ENCODE measurements at places on chromosomes 12 and 14.

- DNase-seq, result no peak
These were observed 422.6 kb downstream of the DPF3 start for GRCh38 chr14:72471346-72471745.

DNA sequence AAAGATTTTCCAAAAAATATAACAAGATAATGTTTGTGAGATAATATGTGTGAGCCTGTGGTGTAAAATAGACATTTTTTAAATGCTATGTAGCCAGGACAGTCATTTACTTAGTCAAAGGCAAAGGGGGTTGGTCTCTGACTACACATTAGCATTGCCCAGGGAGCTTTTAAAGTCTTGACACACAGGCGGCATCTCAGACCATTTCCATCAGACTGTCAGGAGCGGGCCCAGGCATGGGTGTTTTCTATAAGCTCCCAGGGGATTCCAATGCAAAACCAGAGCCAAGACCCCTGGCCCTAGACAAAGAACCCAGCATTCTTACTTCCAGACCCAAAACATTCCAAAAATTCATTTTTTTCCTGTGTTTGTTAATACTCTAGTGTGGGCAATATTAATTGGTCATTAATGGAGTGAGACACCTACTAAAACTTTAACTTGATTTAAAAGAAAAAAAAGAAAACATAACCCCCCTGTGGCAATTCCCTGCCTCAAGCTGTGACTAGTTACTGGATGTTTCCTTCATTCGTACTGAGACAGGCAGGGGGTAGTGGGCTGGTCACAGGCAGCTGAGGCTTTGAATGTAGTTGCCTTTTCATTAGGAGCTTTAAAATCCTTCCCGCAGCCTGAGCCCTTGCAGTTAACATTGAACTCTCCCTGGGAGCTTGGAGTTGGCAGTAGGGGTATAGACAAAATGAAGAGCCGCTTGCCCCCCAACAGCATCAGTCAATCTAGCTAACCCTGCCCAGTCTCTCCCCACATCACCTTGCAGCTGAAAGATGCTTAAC is 103.7 kb downstream of the CMKLR1 start:
- no peak for DNase-seq

DNA sequence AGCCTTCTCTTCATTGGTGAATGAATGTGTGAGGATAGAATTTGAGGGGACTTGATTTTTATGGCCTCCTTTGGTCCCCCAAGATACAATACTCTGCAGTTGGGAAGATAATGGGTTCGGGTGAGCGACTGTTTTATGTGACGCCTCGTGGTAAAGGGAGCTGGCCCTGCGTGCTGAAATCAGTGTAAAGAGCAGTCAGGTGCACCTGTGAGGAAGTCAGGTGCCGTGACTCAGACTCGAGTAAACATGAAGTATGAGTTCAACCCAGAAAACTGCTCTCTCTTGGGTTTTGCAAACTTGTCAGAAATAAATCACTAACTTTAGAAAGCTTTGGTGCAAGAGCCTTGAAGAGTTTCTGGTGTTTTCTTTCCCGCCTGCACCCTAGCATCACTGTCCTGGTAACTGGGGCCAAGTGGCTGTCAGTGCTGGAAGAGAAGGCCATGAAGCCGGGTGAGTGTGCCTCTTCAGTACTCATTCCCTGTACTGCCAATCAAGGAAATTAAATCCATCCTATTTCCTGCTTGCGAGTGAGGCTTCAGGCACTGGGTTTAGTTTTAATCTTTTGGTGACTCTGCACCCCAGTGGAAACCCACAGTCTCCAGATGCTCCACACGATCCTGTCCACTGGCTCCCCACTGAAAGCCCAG is 59.2 kb downstream of the AACS start:
- peak; percentile 30 for DNase-seq

- DNase-seq, result no peak
These were observed 1242.2 kb upstream of the TMEM132C start for GRCh38 chr12:127024791-127025190.

- no peak for DNase-seq
These were observed 32.3 kb downstream of the TSPAN8 start for GRCh38 chr12:71125515-71125914.

DNA sequence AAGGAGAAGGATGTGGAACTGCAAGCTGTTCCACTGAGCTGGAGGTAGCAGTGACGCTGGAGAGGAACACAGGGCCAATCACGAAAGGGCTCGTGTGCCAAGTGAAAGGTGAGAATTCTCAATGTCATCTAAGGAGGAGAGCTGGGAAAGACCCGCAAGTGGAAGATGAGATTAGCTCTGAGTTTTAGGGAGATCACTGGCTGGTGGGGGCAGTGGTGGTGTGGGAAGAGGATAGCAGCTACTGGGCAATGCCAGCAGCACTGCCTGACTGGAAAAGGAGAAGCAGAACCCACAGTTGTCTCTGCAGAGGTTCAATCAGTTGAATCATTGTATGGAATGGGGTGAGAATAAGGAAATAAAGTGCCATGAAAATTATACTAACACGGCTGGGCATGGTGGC is 27.8 kb downstream of the SLC25A47 start:
- DNase-seq, result no peak

DNA sequence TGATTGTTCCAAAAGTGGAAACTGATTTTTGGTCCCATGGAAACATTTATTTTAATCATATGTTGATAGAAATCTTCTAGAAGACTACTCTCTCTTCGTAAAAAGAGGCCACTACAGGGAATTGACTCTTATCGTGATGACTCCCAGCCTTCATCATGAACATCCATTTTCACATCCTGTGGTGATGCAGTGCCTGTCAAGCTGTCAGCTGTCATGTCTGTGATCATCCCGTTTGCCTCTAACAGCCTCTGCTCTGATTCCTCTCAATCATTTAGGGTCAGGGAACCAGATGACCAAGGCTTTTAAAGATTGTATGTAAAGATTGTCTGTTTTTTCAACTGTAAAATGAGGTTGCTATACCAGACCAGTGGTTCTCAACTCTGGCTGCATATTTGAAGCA is 419.0 kb upstream of the MGAT4C start:
- DNase-seq, result no peak

DNA sequence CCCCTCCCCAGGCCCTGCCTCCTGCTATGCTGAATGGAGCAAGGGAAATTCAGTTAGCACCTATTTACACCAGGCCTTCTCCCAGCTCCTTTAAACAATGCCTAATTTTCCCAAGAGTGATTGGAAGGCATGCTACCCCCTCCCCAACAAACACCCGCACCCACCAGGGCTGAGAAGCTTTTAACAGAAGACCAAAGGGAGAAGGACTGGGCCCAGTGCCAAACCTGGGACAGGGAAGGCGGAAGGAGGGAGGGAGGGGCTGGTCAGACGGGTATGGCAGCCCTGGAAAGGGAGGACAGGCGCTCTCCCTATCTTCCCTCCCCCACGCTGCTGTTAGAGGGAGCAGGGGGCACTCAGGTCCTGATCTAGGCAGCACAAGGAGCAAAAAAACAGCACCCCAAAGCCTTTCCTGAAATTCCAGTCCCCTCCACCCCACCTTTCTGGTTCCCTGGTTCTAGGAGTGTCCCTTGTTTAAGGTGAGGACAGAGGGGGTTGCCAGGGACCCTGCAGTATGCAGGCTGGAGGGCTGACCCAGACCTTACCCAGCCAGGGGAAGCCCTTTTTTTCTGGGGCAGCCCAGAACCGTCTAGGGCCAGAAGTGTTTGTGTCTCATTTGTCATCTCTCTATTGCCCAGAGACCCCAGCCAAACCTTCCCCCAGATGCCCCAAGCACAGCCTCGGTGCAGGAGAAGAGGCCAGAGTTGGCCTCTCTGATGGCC is 2.4 kb upstream of the KRT8 start:
- DNase-seq, result peak; percentile 54

GRCh38 chr12:131402781-131403396 is 308.0 kb upstream of the SFSWAP start:
- no peak for DNase-seq

- DNase-seq, result no peak
These were observed 144.6 kb downstream of the ATP23 start for GRCh38 chr12:58086006-58086405.

- DNase-seq, result peak; percentile 0
These were observed 74.6 kb downstream of the SLCO1B3 start for GRCh38 chr12:20885116-20885515.

DNA sequence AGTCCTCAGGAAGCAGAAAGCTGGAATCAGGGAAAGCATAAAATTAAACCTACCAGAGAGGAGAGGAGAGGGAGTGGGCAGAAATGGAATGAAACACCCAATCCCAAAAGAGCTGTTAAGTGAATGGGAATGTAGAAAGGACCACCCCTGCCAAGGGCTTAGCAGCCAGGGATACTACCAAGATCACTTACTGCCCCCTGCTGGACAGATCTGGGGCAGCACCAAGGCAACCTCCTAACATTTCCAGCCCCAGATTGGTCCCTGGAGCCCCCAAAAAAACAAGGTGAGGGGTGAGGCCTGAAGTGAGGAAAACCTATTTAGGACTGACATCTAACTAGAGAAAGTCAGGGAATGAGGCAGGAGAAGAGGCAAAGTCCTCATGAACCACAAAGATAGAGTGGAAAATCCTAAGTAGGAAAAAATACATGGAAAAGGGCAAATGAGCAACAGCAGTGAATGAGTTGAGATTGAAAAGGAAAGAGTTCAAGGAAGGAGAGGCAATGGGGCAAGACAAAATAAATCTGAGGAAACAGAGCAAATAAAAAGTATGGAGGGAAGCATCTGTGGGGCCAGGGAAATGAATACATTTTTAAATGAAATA is 11.2 kb upstream of the FKBP11 start:
- peak; percentile 39 for DNase-seq

DNA sequence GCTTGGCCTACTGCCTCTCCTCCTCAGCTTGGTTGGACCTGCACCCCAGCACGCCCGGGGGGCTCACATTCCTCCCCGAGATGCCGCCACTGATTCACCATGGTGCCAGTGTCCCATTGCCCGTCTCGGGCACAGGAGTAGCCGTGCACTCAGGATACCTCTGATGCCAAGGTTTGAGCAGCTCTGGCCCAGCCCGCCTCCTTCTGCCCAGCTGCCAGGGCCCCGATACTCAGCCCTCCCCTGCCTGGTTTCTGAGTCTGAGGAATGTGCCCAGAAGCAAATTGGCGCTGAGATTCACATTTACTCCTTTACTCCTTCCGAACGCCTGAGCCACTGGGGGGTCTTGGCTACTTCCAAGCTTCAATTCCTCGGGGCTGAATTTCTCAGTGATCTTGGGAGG is 63.5 kb downstream of the NINJ2 start:
- DNase-seq, result peak; percentile 38

- DNase-seq, result no peak
These were observed 44.9 kb upstream of the AEBP2 start for GRCh38 chr12:19394385-19394784.

- DNase-seq, result peak; percentile 92
These were observed 44.5 kb downstream of the PSMA6 start for GRCh38 chr14:35336494-35337268.

DNA sequence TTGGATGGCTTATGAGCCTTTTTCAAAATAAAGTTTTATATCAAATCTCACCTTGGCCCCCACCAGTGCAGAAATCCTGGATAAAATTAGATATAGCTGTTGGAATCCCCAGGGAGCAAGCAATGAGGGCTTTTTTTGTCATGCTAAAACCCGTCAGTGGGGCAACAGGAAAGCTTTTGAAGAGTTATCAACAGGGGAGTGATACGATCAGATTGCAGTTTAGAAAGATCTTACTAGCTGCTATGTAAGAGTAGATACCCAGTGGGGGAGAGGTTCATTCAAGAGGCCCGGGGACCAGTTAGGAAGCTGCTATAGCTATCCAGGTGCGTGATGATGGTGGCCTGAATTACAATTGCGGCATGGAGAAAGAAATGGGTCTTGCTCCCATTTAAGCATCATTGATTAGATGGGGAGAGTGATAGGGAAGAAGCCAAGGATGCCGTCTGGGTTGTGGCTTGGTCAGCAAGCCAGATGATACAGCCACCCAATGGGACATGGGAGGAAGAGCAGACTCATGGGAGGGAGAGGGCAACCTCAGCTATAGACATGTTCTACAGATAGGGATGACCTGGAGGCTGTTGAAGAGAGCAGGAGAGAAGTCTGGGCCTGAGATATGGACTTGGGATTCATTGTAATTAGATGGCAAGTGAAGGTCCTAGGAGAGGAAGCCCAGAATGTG is 272.4 kb downstream of the DPF3 start:
- DNase-seq, result no peak

DNA sequence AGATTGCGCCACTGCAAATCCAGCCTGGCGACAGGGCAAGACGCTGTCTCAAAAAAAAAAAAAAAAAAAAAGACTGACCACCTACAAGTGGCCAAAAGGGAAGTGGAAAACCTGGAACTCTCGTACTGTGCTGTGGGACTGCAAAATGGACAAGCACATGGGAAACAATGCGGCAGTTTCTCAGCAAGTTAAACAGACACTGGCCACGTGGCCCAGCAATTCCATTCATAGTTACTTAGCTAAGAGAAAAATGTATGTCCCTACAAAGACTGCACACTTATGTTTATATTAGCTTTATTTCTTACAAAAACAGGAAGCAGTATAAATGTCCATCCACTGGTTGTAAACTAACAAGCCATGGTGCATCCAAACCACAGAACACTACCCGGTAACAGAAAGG is 5.6 kb downstream of the CHFR start:
- no peak for DNase-seq

GRCh38 chr14:75823334-75823733 is 158.5 kb downstream of the TGFB3 start:
- no peak for DNase-seq

GRCh38 chr12:51815571-51815970 is 32.9 kb downstream of the FIGNL2 start:
- no peak for DNase-seq

- peak; percentile 54 for DNase-seq
These were observed 41.6 kb downstream of the ATXN2 start for GRCh38 chr12:111557271-111558106.

GRCh38 chr12:123096741-123097140 is 54.1 kb downstream of the PITPNM2 start:
- no peak for DNase-seq

GRCh38 chr12:25436206-25437030 is 116.7 kb downstream of the LMNTD1 start:
- DNase-seq, result peak; percentile 73

GRCh38 chr12:66746489-66747201 is 67.8 kb upstream of the GRIP1 start:
- no peak for DNase-seq

GRCh38 chr12:118332511-118332910 is 40.2 kb downstream of the TAOK3 start:
- no peak for DNase-seq

DNA sequence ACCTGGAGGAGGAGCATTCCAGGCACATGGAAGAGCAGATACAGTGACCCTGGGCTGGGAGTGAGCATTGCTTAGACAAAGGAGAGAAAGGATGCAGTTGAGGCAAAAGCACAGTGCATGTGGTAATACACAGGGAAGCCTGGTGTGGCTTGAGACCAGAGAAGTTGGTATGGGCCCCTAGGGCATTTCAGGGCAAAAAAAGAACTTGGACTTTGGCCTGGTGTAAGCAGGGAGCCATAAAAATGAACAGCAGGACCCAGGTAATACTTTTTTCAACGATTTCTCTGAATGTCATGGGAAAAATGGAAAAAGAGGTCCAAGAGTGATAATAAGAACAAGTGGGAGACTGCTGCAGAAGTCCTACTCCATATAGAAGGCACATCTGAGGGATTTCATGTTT is 163.9 kb downstream of the ASCL4 start:
- DNase-seq, result no peak

DNA sequence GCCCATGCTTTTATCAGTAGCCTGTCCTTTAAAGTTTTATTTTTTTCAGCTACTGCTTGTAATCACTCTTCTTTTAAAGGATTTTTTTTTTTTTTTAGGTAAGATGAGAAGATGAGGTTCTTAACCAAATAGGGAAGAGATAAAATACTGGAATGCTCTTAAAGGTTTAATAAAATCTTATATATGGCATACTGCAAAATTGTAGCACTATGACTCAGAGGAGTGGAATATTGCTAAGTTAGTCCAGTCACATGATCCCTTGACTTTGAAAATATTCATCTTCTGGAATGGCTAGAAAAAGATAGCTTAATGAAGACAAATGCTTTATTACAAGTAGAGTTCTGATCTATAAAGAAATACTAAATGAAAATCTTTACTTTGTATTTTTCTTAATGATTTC is 116.6 kb downstream of the NAV3 start:
- peak; percentile 58 for DNase-seq
